ENCODE measurements at places on chromosomes 16 and 17.

DNA sequence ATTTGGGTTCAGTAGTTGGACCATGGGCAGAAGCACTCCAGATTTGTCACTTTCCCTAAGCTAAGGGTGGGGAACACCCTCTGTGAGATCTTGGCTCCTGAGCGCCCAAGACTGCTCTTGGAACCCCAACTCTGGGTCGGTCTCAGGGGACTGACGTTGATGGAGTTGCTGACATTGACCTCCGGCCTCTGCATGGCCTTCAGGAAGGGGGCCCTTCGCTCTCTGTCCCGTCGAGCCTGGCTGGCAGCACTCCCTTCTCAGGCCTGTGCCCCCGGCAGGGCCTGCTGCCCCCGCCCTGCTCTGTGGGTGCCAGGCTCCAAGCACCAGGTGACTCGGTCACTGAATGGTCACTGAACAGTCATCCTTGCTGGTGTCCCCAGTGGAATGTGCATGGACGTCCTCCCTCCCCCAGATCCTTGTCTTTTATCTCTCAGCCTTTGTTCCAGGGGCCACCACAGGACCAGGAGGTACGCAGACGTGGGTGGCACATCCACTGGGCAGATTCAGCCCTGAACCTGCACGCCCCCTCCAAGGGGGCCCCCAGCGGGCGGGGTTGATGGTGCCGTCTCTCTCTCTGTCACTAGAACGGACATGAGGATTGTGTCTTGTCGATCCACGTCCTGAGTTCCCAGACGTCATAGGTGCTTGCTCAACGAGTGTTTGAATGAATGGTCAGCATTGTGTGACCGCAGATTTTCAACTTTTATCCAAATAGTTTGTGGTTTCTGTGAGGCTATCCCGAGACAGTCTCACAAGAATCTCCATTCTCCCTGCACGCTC lies 314.5 kb downstream of the SEC14L1 start:
- DNase-seq: no peak

DNA sequence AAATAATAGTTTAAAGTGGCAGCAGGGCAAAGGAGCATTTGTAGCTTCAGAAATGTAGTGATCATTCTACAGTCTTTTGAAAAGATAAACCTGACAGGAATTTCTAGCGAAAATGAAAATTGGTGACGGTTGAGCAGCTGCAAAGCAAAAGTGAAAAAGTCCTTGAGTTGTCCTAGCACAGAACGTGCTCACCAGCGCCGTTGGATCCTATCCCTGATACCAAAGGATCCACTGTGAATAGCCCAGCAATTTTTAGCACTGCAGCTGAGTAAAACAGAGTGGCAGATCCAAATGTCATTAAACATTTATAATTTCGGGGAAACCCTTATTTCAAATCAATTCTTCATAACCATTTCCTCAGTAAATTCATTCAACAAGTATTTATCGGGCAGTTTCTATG lies 453.8 kb upstream of the HSBP1 start:
- no peak for DNase-seq

DNA sequence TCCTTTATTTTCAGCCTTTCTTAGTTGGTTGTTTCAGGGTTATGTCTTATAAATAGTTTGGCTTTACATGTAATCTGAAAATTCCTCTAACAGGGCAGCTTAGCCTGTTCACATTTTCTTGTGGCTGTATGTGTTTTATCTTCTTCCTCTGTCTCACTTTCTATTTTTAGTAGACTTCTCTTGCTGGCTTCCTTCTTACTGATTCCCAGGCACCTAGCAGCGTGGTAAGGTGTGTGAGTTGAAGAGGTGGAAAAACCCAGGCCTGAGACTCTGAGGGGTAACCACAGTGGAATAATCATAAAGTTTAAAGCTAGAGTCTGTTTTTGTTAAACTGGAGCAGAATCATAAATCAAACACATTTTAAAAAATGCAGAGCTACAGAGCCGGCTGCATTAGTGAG lies 190.9 kb downstream of the LGALS9B start:
- DNase-seq: no peak

- no peak for DNase-seq
Observed at GRCh38 chr17:46947216-46947615, 24.3 kb downstream of the GOSR2 start.

DNA sequence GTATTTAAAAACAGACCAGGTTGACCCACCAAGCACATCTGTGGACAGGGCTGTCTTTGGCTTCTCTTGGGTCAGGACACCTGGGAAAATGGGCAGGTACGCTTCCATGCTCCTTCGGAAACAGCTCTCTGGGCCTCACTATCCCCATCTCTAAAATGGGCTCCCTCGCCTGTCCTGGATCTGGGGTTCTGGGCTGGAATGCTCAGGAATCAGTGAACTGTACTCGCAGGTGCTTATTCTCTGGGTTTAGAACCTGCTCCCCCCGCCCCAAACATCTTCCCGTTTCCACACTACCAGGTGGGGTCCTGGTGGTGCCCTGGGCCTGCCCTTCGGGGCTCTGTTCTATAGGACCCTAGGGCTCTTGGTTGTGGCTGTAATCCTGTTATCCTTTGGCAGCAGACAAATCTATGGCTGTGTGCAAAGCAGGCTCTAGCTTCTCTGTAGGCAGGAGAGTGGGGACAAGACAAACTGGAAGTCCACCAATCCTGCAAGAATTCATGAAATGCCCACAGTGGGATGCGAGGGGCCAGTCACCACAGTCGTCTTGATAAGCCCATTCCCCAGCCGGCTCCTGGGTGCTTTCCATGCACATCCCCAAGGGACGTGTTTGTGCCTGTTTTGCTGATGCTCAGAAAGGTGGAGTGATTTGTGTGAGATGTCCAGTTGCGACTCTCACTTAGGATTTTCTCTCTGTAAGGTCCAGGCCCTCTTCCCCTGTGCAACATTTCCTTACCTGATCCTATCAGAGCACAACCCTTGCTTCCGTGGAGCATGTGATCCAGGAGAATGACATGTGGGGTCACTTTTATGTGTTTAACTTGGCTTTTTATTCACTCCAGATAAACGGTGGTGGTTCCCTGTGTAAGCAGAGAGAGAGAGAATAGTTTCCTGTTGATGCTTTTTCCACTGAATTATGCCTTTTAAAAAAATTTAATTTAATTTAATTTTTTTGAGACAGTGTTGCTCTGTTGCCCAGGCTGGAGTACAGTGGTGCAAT lies 37.2 kb downstream of the HAPSTR1 start:
- no peak for DNase-seq

DNA sequence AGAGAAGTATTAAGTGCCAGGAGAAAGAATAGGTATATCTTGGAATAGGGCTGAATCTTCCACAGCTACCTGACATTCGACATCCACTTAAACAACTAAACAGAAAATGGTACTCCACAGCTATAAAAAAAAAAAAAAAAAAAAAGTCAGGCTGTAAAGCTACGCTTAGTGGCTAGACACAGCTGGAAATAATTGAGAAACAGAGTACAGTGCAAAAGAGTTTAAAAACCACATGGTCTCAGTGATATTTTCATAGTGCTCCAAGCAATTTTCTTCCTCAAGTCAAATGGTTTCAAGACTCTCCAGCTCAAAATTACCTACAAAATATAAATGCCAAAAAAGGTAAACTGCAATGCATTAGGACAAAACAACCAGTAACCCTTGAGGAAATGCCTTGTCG lies 607.1 kb downstream of the KCNJ2 start:
- DNase-seq: no peak

- no peak for DNase-seq
Observed at GRCh38 chr17:40516581-40517285, 15.3 kb upstream of the TNS4 start.

GRCh38 chr16:21952793-21953540 lies at the start of gene UQCRC2:
Gene UQCRC2, plus strand, starts transcription at chr16:21953361. Its CDS starts 63 bp downstream, at chr16:21953424.
- DNase-seq: peak; percentile 82

DNA sequence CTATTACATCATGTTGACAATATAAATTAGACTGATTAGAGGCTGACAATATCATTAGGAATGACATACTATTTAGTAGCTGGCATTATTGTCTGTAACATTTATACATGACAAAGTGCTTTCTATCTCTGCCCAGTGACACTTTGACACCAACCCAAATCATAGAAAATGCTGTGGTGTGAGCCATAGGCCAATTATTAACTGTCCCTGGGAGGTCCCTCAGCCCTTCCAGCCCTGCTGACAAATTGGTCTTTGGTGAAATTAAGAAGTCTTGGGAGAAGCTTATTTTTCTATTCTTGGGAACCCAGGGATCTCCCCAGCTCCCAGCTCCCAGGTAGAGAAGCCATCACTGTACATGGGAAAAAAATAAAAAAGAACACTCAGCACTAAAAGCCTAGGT lies 179.6 kb downstream of the AIPL1 start:
- DNase-seq: no peak

- DNase-seq: no peak
Observed at GRCh38 chr16:14364386-14365199, 265.5 kb downstream of the PARN start.

DNA sequence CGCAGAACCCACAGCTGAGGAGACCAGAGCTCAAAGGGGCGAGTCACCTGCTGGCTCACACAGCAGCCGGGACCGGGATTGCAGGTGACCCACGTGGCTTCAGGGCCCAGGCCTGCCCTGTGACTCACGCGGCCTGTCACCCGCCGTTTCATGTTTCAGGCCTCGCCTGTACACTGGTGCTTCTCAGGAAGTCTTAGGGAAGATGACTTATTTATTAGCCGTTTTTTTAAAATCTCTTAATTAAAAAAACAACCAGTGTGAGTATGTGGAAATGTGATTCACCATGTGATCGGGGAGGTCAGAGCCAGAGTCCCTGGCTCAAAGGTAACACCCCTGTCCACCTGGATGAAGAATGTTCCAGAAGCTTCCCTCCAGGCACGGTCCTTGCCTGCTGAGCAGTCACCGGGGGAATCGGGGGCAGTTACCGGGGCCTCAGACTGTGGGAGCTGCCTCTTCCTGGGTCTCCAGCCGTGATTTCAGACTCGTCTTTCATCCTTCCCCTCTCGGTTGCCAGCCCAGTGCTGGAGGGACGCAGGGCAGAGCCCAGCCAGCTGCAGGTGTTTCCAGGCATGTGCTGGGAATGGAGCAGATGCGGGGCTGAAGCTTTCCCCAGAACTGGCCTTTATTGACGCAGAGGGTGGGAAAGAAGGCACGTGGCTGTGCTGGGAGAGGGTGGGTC lies 49.3 kb downstream of the CMIP start:
- peak; percentile 14 for DNase-seq

- no peak for DNase-seq
Observed at GRCh38 chr17:79269620-79270019, 195.0 kb downstream of the ENGASE start.

GRCh38 chr16:85316944-85317343 lies 204.7 kb upstream of the CIBAR2 start:
- DNase-seq: no peak

DNA sequence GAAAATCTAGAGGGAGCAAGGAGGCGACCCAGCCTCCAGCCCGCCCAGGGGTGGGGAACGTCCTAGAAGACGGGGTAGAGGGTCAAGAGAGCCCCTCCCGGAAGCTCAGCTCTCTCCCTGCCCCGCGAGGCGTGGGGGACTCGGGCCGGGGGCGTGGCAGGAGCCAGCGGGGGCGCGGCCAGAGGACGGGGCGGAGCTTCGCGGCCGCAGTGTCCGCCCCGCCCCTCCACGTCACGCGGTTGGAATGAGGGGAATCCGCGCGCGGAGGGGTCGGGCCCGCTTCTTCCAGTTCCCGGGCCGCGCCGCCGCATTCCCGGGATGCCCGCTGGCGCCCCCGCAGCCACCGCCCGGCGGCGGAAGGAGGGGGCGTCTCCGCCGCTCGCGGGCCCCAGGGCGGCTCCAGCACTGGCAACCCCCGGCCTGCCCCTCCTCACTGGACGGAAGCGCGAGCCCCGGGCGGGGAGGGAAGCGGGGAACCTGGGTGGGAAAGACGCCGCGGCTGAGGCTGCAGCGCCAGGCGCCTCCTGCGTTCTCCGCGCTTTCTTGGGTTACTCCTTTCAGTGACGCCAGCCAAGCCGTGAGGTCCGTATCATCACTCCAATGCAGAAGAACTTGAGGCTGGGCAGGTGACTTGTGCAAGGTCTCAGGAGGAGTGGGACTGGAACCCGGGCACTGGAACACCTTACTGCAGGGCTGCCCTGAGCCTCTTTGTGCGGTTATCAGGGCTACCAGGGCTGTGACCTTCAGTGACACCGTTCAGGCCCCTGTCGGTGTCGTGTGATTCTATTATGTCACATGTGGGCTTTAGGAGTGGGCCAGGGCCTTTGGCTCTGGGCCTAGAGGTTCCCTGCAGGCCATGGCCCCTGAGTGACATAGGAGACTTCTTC lies 4.3 kb downstream of the MYO1C start:
- DNase-seq: peak; percentile 56

GRCh38 chr17:82876149-82876548 lies 36.3 kb upstream of the ZNF750 start:
- no peak for DNase-seq

- DNase-seq: no peak
Observed at GRCh38 chr16:74064120-74064735, 232.4 kb upstream of the PSMD7 start.

GRCh38 chr16:67995423-67995822 lies 3.9 kb downstream of the DPEP2 start:
- DNase-seq: no peak

GRCh38 chr17:36545077-36545464 lies 352 bp downstream of the GGNBP2 start:
- DNase-seq: no peak

GRCh38 chr17:16377941-16378341 lies 3.0 kb upstream of the UBB start:
- DNase-seq: no peak

DNA sequence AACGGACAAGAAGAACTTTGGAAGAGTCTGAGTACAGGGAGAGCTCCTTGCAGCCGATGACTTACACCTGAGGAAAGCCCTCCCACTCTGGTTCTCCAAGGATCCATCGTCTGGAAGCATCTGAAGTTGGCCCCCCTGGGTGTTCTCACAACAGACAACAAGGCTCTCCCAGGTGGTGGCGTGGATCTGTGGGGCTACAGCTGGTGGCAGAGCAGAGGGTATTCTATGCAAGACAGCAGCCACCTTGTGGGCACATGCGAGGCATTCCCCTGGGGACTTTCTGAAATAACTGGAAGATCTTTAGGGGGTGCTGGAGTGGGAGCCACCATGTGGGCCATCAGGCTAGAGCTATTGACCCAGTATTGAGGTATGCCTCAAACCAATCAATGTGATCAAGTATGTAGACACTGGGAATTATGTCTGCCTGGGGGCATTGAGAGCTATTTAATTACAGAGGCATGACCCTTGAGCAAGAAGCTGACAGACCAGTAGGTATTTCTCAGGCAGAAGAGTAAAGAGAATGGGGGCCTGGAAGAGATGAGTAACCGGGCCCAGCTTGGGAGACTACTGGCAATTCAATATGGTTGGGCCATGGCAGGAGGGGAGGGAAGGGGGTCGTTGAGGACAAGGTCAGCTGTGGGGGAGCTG lies 6.9 kb upstream of the KRT19 start:
- no peak for DNase-seq

GRCh38 chr16:2756288-2757015 lies 4.0 kb downstream of the SRRM2 start:
- DNase-seq: no peak

DNA sequence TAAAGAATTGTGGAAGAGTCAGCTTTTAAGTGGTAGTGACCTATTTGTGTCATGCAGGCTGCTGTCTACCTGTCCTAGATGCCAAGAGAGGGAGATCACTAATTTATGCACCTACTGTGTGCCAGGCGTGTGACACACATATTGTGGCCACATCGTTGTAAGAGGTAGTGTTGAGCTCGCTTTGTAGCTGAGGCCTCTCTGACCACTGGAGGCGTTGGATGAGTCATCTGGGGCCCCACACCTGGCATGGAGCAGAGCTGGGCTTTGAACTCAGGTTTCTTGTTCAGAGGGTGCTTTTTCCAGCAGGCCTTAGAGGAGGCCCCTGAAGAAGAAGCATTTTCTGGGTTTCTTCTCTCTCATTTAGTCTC lies 52.3 kb upstream of the LGALS9 start:
- DNase-seq: no peak

Data from activated CD4-positive, alpha-beta T cell treated with anti-CD3 and anti-CD28 coated beads for 24 hours (primary cell).